ENCODE measurements at places on chromosomes 4 and X.

- DNase-seq: no peak
Observed at GRCh38 chr4:80307183-80307735, 28.3 kb upstream of the CFAP299 start.

GRCh38 chr4:89177807-89178206, 66.5 kb downstream of the TIGD2 start:
- no peak for DNase-seq

DNA sequence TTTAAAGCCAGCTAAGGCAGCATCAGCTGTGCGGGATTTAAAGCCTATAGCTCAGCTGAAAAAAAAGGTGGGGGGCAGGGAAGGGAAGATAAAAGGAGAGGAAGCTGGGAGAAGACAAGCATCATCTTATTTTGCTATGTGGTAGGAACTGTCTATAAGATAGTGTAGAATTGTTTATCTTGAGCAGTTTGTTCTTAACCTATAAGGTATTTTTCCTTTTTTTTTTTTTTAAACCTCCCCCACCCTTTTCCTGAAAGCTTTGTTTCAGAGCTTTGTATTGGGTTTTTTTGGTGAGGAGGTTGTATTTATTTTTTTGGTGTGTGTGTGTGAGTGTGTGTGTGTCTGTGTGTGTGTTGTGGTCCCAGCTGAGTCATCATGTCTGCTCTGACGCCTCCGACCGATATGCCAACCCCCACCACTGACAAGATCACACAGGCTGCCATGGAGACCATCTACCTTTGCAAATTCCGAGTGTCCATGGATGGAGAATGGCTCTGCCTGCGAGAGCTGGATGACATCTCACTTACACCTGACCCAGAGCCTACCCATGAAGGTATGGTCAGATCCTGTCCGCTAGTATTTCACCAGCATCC, 531 bp downstream of the RUFY3 start:
- no peak for DNase-seq

GRCh38 chr4:10144966-10145365, 28.4 kb upstream of the WDR1 start:
- no peak for DNase-seq

DNA sequence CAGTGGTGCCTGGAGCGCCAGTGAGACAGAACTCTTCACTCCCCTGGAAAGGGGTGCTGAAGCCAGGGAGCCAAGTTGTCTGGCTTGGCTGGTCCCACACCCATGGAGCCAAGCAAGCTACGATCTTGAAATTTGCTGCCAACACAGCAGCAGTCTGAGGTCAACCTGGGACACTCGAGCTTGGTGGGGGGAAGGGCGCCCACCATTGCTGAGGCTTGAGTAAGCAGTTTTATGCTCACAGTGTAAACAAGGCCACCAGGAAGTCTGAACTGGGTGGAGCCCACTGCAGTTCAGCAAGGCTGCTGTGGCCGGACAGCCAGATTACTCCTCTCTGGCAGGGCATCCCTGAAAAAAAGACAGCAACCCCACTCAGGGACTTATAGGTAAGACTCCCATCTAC, 149.5 kb downstream of the EDA2R start:
- DNase-seq: no peak

- DNase-seq: no peak
Observed at GRCh38 chr4:39205000-39205399, 22.7 kb downstream of the WDR19 start.

GRCh38 chr4:53151489-53151788, 214.4 kb downstream of the SCFD2 start:
- DNase-seq: no peak

DNA sequence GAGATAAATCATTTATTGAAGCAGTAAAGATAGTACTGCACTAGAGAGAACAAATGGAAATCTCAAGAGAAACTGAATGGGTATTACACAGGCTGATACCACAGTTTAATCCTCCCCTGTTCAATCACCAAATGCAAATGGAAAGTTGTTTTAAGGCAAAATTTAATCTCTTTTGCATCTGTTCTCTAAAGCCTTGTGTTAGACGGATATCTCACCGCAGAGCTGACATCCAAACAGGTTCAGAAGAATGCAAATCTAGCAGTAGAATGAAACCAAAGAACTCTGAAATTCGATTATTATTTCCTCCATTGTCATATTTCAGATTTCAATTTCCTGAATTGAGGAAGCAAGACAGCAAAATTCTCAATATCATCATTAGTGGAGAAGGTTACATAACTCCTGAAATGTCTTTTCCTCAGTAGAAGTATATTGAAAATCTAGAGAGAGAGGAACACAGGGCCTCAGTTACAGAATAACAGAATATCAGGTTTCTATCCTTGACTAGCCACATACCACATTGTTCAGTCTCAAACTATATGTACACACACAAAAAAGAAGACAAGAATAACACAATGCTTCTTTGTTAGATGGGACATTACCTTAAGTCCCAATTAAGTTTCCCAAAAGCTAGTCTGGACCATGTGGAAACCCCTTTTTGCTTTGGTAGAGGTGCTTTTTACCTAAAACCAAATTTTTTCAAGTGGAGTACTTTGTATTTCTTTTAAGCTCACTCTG, 94.1 kb upstream of the BANK1 start:
- no peak for DNase-seq

GRCh38 chr4:87875191-87875590, 42.4 kb downstream of the MEPE start:
- no peak for DNase-seq

DNA sequence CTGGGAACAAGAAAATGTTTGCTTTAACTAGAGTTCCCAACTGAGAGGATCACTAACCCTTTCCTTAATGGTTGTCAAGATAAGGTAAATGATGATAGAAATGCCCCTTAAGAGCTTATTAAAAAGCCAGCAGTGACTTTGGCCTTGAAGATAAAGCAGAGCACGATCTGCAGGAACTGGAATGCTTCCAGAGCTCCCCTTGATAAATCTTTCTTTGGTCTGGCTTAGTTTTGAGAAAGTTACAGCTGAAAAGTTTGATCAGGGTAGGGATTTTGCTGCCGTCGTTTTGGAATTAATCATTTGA, 64.0 kb downstream of the PTTG2 start:
- DNase-seq: no peak

DNA sequence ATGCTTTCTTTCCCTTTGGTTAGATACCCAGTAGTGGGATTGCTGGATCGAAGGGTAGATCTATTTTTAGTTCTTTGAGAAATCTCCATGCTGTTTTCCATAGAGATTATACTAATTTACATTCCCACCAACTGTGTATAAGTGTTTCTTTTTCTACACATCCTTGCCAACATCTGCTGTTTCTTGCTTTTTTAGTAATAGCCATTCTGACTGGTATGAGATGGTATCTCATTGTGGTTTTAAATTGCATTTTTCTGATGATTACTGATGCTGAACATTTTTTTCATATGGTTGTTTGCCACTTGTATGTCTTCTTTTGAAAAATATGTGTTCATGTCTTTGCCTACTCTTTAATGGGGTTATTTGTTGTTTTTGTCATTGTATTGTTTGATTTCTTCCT, 6.6 kb upstream of the AGA start:
- no peak for DNase-seq

DNA sequence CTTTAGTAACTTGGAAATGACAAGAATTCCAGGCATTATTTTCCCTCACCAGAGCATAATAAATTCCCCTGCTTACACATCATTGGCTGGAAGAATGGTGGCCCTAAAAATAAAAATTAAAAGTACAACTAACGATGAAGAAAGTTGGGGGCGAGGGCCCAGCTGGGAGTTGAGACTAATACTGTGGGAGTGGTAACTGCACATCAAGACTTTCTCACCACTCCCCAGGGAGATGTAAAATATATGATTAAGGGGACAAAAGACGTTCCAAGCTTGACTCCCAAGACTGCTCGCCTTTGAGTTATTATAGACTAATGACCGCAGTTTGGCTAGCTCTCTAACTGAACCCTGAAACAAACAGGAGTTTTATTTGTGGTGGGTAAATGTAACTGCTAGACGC, 30.0 kb downstream of the SMIM31 start:
- no peak for DNase-seq

DNA sequence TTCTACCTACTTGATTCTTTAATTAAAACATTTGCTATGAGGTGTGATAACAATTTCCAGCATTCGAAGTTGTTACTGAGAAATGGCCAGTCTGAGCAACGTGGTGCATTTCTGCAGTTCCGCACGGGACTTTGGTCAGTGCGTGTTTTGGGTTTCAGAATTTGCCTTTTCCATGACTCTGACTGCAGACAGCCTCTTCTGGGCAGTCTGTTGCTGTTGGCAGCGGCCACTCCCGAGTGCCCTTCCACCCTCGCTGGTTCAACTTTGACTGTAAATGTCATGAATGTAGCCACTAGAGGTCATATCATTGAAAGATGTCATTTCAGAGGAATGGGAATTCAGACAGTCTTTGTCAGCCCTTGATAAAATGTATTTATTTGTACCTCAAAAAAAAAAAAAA, 53.6 kb downstream of the NOP14 start:
- no peak for DNase-seq

- no peak for DNase-seq
Observed at GRCh38 chr4:155889031-155889793, 14.3 kb upstream of the TDO2 start.

DNA sequence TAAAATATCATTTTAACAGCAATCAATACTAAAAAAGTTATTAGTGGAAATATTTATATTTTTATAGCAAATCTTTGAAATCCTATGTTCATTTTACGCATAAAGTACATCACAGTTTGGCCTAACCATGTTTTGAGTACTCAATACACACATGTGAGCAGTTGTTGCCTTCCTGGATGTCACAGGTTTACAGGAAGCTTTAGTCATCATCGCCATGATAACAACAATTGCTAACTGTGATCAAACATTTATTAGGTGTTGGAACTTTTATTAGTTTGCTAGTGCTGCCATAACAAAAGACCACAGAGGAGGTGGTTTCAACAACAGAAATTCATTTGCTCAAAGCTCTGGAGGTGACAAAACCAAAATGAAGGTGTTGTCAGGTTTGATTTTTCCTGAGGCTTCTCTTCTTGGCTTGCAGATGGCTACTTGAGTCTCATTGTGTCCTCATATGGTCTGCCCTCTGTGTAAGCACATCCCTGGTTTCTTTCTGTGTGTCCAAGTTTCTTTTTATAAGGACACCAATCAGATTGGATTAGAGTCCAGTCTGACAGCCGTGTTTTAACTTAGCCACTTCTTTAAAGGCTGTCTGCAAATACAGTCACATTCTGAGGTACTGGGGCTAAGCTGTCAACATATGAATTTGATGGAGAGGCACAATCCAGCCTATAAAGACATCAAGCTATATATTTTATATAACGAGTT, 43.1 kb upstream of the BOD1L1 start:
- no peak for DNase-seq

DNA sequence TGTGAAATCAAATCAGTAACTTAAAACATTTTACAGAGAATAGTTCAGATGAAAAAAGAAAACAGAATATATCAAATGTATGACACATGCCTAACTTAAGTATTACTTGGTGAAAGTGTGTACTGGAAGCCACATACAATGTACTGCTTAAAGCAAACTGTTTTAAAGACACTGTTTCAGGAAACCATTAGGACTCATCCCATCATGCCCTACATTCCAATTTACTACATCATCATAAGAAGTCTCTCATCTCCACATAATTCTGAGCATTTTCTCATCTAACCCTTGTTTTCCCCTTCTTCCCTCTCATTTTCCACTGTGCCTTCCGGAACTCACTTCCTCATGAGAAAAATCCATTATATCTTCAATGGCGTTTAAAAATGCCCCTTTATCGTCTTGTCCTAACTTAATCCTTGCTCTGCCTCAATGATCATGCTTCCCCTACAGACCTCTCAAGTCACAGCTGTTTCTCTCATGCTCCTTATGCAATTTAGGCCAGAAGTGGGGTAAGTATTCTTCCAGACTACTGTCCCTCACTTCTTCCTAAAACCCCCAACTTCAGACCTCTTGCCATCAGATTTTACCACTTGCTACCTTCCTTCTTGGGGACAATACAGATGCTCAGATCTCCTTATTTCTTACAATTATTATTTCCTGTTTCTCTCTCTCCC, 26.8 kb upstream of the FGF5 start:
- DNase-seq: no peak

DNA sequence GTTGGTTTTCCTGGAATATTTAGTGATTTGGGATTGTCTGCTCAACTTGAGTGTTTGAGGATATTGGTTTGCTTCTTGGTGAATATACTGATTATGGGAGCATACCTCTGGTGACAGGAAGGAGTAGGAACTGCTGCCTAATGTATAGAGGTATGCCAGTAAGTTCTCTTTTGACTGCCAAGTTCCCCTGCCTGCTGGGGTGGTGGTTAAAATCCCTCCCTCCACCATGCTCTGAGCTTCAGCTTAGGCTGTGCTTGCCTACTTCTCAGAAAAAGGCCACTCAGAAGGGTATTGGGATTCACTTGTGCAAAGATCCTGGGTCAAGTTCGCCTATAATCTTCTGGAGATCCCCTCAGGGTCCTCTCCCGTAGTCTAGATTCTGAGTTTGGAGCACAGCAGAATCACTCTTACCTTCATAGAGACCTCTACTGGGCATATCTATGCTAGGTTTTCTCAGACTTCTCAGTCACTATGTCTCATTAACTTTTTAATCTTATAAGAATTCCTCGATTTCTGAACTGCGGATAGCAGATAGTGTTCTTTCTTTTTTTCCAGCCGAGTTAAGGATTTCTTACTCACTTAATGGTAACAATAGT, 44.7 kb upstream of the DCK start:
- DNase-seq: no peak

- no peak for DNase-seq
Observed at GRCh38 chrX:103329991-103330390, at the start of gene TCEAL7. TCEAL7 (plus strand) TSS chrX:103330239; CDS start chrX:103331404, 1,165 bp downstream.

- no peak for DNase-seq
Observed at GRCh38 chrX:17471121-17471520, 96.1 kb downstream of the NHS start.

DNA sequence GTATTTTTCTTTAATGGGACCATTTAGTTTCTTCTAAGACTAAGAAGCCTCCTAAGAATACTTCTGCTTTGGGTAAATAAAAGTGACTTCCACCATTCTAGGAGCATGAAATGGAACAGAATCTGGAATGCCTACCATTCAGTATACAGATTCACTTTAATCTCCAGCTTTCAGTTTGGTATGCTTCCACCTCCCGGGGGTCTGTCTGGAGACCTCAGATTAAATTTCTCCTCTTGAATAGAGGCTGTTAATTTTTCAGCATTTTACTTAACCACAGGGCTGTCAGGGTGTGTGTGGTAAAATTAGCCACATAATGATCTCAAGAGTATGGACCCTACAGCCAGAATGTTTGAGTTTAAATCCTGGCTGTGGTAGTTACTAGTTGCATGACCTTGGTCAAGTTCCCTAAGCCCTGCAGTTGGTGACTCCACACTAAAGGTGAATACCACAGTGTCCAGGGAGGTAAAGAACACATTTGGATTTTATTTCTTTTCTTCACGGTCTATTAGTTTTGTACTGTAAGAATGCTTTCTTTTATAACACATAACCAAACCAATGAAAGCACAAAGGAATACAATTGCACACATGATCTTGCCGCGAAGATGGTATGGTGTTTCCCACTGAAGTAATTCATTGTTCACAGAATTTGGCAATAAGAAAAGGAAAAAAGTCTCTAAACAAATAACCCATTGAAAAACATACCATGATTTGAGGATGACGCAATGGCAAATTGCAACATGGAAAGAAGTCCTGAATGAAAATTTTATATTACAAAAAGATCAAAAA, 37.3 kb upstream of the TRIM2 start:
- no peak for DNase-seq
